Esophagus squamous epithelium (tissue), 5 donors: ENCODE measurements at places on chromosomes 1 and 21. TPM values are rescaled to one million over a fixed set of nuclear protein-coding genes. Genes with fewer than 3 reads are reported as not detected.
A peak's percentile ranks its signal among the peaks of the same experiment; 100 is the strongest.

DNA sequence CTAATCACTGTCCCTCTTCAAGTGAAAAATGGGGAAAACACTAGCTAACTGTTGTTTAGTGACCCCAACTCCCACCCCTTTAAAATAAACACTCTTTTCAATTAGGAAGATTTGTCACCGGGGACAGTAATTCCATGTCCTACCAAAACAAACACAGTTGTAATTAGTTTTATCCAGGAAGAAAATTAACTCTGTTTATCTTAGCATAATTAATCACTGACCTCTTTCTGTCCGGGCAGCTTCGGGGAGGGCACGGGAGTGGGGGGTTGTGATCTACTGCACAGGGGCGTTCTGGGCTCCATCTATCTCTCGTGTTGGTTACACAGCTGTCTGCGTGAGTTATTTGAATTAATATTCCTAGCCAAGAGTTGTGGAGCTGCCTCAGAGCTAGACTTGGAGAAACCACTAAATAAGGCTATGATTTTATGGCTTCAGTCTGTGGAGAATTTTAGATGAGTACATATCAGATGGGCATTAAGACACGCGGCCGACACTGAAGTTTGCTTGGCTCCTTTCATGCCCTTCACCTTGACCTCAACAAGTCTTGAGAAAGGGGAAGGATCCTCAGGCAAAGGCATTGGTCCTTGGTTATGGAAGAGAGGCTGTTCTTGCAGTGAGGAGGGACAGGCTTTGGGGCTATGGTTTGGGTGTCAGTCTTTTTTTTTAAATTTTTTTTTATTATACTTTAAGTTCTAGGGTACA is 102.0 kb upstream of the TRABD2B start:
- H3K36me3 ChIP-seq = no peaks in the 10 kb centered on the region
- no peak overlapping the region for H3K4me3 ChIP-seq
- H3K27me3 ChIP-seq = no peaks in the 10 kb centered on the region

DMBX1 gene
- total RNA-seq = not detected

DNA sequence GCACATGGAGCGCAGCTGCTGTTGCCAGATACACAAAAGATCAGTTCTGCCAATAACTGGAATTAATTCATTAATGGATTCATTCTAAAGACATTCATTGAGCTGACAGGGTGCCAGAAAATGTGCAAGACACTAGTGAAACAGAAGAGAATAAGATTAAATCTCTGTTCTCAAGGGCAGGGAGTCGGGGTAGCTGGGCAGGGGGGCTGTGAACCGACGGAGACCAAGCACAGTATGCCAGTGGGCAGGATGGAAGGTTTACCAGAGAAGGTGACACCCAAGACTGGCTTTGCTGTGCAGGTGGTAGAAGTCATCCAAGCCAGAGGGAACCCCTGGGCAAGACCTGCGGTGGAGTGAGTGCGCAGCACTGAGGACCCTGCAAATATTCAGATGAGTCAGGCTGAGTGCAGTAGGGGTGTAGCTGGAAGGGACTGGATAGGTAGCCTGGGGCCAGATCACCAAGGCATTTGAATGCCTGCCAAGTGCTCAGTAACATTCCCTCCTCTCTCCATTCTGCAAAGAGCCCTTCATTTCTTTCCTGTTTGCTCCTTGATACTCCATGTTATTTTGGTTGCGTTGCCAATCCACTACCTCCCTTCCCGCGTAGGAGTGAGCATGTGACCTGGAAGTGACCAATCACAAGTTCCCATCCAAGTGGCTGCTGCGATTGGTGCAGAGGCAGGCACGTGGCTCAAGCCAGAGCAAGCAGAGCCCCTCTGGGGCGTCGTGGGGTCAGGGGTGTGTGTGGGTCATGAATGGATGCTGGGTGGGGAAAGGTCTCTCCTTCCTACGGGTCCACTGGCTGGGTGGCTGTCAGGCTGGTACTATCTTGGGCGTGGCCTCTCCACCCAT is 413.1 kb downstream of the PTPRU start:
- no peaks in the 10 kb centered on the region for H3K4me1 ChIP-seq
- H3K27me3 ChIP-seq = peaks cover 38% of the 10 kb centered on the region
- H3K4me3 ChIP-seq = no peak overlapping the region
- no peak overlapping the region for H3K27ac ChIP-seq
- DNase-seq = no peak

GRCh38 chr1:147505568-147505967 is 35.7 kb upstream of the BCL9 start:
- DNase-seq = no peak
- H3K27ac ChIP-seq = no peak overlapping the region
- no peak overlapping the region for H3K4me3 ChIP-seq

LAX1 gene
- total RNA-seq = 1.7 TPM

PTAFR gene
- total RNA-seq = 12.8 TPM

DNA sequence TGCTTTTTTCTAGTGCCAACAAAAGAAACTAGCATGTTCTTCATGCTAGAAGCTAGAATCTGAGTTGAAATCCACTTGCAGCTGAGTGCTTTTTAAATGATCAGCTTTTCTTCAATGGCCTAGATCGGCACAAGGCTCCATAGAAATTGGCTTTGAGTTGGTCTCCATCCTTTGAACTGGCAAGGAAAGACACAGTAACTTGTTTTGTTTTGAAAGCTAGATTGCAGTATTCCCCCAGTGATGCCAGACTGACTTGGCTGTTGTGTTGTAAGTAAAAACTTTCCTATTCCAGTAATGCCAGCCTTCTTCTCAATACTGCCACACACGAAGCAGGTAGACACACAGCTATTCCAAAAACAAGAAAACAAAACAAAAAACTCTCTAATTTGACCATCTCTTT is 139.1 kb downstream of the FMN2 start:
- H3K36me3 ChIP-seq = no peaks in the 10 kb centered on the region
- no peaks in the 10 kb centered on the region for H3K27me3 ChIP-seq
- no peak for DNase-seq
- H3K27ac ChIP-seq = no peak overlapping the region
- no peaks in the 10 kb centered on the region for H3K4me1 ChIP-seq

DNA sequence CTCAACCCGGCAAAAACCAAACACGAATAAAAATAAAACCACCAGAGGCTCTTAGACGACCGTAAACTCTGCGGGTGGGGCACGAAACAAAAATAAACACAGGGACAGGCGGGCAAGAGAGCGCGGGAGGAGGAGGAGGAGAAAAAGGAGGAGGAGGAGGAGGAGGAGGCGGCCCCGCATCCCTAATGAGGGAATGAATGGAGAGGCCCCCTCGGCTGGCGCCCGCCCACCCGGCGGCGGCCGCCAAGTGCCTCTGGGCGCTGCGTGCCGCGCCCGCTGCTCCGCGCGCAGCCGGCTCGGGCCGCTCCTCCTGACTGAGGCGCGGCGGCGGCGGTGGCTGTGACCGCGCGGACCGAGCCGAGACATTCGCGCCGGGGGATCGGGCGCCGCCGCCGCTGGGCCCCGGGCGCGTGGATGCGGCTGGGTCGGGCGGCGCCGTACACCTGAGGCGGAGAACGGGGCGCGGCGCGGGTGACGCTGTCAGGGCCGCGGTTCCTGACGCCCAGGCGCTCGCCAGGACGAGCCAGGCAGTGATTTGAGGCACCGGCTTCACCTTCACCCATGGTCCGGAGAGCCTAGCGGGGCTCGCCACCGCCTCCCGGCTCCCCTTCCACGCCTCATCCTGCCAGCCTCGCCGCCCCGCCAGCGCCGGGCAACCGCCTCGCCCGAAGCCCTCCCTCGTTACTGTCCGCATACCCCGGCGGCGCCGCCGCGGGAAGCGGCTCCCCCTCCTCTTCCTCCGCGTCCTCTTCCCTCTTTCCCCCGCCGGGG is at the start of gene MARK1:
TSS of gene MARK1 (plus strand) at position 229 of the 771 bp plus-strand sequence. CDS start 687 bp downstream, outside the sequence.
- H3K36me3 ChIP-seq = no peaks in the 10 kb centered on the region
- H3K4me1 ChIP-seq = peaks cover 10% of the 10 kb centered on the region
- no peaks in the 10 kb centered on the region for H3K27me3 ChIP-seq

- H3K27ac ChIP-seq = no peak overlapping the region
- H3K4me1 ChIP-seq = peaks cover 10% of the 10 kb centered on the region
- no peak for DNase-seq
Observed at GRCh38 chr1:42340093-42340492, 5.1 kb upstream of the FOXJ3 start.

CD1B gene
- total RNA-seq = not detected

GRCh38 chr1:206836111-206836510 is 29.3 kb upstream of the IL20 start:
- H3K4me1 ChIP-seq = peaks cover 16% of the 10 kb centered on the region
- no peak overlapping the region for H3K27ac ChIP-seq
- no peaks in the 10 kb centered on the region for H3K36me3 ChIP-seq

DNA sequence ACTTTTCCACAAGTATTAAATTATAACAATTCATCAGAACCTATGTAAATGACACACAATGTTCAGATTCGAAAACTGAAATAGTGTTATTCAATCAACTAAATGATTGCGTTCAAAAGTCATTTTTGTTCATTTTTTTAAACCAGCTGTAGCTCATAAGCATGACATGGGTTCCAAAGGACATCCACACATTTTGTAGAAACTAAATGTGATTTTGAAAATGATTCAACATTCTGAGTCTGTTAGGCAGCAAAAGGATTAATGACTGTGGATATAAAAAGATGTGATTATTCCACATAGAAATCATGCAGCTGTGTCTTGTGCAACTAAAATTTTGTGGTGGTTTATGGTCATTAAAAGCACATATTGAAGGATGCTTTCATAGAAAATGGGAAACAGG is 204.5 kb downstream of the BRINP3 start:
- DNase-seq = no peak
- no peaks in the 10 kb centered on the region for H3K36me3 ChIP-seq
- H3K4me3 ChIP-seq = no peak overlapping the region

GRCh38 chr1:42923367-42924081 is 35.1 kb downstream of the SLC2A1 start:
- no peaks in the 10 kb centered on the region for H3K27me3 ChIP-seq
- peak overlapping the region; percentile 95 for H3K27ac ChIP-seq
- DNase-seq = no peak
- peak overlapping the region; percentile 53 for H3K4me3 ChIP-seq

C2CD4D gene
- total RNA-seq = not detected

DNA sequence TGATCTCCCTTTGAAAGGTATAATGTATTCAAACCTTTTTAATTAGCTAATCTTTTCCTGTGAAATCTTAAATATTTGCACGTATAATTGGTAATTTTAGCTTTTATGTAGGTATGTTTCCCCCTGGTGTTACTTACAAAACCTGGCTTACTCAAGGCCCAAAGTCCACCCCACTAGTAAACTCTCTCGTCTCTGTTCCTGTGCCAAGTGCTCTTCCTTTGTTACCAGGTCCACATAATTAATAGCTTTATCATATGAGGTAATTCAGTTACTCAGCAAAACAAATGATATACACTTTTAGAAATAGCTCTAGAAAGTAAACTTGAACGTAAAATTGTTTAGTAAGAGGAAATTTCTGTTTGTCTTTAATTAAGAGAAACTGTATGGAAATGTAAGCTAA is 36.7 kb downstream of the NFIA start:
- H3K36me3 ChIP-seq = no peaks in the 10 kb centered on the region
- H3K27me3 ChIP-seq = no peaks in the 10 kb centered on the region
- peaks cover 32% of the 10 kb centered on the region for H3K4me1 ChIP-seq
- H3K4me3 ChIP-seq = no peak overlapping the region
- no peak for DNase-seq

DNA sequence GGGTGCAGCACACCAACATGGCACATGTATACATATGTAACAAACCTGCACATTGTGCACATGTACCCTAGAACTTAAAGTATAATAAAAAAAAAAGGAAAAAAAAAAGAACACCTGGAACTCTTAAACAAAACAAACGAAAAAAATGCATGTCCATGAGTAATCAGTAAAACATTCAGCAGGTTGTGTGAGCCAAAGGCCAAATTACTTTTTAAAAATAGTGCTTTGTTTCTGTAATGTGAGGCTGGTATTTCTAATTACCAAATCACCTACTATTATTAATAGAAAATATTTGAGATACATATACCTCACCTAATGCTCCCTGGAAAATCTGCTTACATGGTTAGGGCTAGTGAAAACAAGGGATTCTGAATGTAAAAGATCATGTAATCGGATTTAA is 294.4 kb upstream of the NR5A2 start:
- no peak overlapping the region for H3K27ac ChIP-seq
- no peak overlapping the region for H3K4me3 ChIP-seq
- no peaks in the 10 kb centered on the region for H3K36me3 ChIP-seq
- no peaks in the 10 kb centered on the region for H3K4me1 ChIP-seq

GJA4 gene
- 3.8 TPM for total RNA-seq

DNA sequence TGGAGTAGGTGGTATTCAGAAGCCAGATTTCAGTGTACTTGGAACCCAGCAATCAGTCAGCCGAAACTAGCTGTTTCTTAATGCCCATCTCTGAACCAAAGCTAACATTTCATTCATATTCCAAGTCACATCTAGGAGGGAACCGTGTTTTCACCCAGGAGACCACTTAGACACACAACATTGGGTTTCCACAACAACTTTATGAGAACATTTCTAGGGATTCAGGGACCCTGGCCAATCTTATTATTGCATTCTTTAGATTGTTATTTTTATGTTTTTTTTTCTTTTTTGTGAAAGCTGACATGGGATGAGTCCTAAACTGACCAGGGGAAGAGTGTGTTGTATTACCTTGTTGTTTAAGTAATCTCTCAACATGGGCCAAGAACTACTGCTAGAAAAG is 72.5 kb upstream of the KIAA0040 start:
- H3K4me1 ChIP-seq = no peaks in the 10 kb centered on the region
- no peaks in the 10 kb centered on the region for H3K27me3 ChIP-seq
- DNase-seq = no peak
- H3K36me3 ChIP-seq = no peaks in the 10 kb centered on the region
- H3K27ac ChIP-seq = no peak overlapping the region
- H3K4me3 ChIP-seq = no peak overlapping the region

GRCh38 chr1:184176058-184176457 is 124.5 kb downstream of the TSEN15 start:
- no peaks in the 10 kb centered on the region for H3K4me1 ChIP-seq
- no peak overlapping the region for H3K27ac ChIP-seq
- H3K36me3 ChIP-seq = no peaks in the 10 kb centered on the region
- no peaks in the 10 kb centered on the region for H3K27me3 ChIP-seq

GRCh38 chr21:31558189-31558961 is 101.1 kb upstream of the SOD1 start:
- H3K4me1 ChIP-seq = peaks cover 9% of the 10 kb centered on the region
- no peaks in the 10 kb centered on the region for H3K36me3 ChIP-seq
- peak overlapping the region; percentile 74 for H3K4me3 ChIP-seq
- no peak for DNase-seq
- no peaks in the 10 kb centered on the region for H3K27me3 ChIP-seq

- H3K4me3 ChIP-seq = no peak overlapping the region
- peak overlapping the region; percentile 68 for H3K27ac ChIP-seq
- no peaks in the 10 kb centered on the region for H3K27me3 ChIP-seq
- DNase-seq = no peak
- peaks cover 4% of the 10 kb centered on the region for H3K4me1 ChIP-seq
Observed at GRCh38 chr21:17446737-17447136, 66.1 kb upstream of the CXADR start.

DNA sequence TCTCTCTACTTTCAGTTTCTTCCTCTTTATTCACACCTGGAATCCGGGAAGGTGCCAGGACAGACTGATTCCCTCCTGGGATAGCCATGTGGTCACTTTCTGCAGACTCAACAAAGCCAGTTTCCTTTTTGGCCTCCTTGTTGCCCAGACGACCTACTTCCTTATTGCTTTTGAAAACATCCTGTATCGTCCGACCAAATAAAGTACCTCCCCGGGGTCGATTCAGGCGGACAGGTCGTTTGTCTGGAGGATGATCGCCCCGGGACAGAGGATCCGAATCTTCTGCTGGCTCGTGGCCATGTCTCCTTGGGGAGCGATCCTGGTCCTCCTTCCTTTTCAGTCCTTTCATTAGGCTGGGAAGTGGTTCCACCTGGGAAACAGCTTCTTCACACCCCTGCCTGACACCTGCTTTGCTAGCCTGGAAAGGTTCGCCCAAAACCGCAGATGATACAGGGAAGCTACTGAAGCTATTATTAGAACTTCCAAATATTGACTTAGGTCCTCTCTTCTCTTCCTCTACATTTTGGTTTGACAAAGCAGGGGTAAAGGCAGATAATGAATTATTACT is 1.2 kb downstream of the MCM3AP start:
- H3K27ac ChIP-seq = no peak overlapping the region
- H3K4me1 ChIP-seq = peaks cover 36% of the 10 kb centered on the region
- H3K36me3 ChIP-seq = peaks cover 9% of the 10 kb centered on the region
